ENCODE measurements at places on chromosomes 7 and 10. TPM values are rescaled to one million over a fixed set of nuclear protein-coding genes. Genes with fewer than 3 reads are reported as not detected.

ATOH7 gene
- not detected for total RNA-seq

DNA sequence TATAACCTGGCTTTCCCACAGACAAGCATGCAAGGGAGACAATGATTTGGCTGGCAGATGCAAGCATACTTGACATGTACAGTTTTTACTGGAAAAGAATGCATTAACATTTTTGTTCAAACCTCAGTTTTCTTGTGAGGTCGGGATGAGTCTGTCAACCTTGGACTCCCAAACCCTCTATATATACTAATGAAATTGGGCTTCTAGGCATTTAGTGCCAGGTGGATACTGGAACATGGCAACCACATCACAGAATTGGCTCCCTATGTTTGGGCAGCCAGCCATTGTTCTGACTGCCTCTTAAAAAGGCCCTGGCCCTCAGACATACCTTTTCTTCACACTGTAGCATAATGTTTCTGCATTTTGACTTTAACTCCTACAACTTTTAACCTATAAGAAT, 39.1 kb downstream of the CDK6 start:
- DNase-seq = no peak

GRCh38 chr10:124994573-124995473, 52.9 kb downstream of the ZRANB1 start:
- DNase-seq = no peak

DNA sequence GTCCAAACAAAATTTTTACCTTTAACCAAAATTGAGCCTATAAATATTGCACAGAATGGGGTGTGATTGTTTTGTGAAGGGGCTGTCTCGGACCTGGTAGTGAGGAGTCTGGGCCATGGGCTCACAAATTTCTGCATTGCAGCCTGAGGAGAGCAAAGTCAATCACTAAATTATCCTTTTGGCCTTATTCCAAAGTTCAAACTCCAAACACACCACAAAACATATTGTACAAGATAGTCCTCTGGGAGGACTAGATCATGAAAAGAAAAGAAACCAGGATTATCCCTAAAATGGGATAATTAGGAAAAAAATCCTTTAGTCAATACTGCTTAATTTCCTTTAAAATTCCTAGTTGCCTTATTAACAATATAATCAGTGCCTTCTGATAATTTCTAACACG, 115.5 kb downstream of the BUB3 start:
- no peak for DNase-seq

- DNase-seq = no peak
These were observed 99.3 kb upstream of the CPXM2 start for GRCh38 chr10:123990889-123991288.

DNA sequence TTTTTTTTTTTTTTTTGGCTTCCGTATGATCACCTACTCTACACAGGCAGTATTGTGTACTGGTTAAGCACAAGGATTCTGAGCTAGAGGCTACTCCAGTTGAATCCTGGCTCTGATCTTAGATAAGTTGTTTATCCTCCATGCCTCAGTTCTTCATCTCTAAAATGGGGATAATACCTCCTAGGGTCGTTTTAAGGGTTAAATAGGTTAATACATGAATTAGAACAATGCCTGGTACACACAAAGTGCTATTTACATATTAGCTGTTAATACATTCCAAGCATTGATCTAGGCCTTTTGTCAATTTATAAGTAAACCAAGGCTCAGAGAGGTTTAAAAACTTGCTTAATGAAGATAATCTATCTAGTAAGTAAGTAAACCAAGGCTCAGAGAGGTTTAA, 59.0 kb downstream of the ST7 start:
- no peak for DNase-seq

GRCh38 chr7:130701650-130702049, 15.3 kb upstream of the TSGA13 start:
- DNase-seq = no peak

DNA sequence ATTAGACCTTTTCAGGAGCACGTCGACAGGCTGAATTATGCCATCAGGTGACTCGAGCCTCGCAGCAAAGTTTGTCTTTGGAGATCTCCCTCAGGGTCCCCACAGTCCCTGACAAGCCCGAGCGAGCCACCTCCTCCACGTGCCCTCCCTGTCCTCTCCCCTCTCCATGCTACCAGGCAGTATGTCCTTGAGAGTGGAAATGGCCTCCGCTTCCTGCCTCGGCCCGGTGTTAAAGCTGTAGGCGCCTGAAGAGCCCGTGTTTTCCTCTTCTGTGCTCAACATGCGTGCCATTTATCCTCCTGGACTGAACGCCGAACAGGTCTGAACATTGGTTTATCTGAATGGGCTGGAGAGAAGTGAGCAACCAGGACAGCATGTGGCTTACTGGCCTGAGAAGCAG, 82.6 kb downstream of the GPR26 start:
- no peak for DNase-seq

DNA sequence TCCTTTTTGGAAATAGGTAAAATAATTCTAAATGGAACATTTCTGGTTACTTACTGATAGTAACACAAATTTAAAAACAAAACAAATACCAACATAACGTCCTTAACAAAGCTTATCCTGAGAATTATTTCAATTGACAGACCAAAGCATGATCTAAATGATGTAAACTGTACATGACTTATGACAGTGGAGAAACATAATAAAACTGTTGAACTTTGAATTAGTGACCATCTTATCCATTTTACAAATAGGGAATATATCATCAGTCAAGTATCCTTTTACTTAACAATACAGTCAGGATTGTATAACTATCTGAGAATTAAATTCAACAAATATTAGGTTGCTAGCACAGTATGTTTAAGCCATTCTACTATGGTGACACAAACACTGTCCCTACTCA, 2.4 kb downstream of the IPMK start:
- no peak for DNase-seq

GRCh38 chr10:91197127-91197526, 23.3 kb upstream of the PCGF5 start:
- no peak for DNase-seq

All from ureter (tissue), 1 donor.